ENCODE measurements at places on chromosomes 11 and 22.

DNA sequence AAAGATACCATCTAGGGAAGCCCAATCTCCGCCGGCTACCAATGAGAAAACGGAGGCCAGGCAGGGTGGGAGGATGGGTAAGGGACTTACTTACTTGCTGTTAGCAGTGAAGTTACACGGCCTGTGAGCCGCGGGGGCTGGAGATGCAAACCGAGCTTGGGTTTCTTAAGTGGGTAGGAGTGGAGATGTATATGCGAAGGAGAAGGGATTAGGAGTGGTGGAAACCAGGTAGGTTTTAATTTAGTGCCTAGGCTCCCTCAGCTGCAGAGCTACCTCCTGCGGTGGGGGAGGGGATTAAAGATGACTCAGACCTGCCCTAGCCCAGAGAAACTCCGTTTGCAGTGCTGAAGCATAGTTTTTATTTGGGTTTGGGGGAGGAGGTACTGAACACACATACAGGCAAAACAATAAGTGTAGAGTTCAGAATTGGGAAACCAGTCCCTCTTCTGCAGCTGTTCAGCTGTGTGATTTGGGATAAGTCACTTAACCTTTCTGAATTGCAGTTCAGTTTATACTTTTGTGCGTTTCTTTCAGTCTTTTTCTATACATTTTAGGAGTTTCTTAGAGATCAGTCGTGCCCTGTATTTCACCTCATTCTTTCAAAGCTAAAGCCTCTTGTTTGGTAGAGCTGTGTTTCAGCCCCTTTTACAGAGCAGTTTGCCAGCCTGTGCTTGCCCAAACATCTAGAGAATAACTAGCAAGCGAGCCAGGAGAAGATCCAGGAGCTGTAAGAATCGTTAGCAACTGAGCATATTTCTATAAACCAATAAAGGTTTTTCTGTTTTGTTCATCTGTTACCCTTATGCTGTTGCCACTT, 596 bp upstream of the TNRC6B start:
- no peak for DNase-seq

GRCh38 chr11:54985731-54986130, 276.2 kb upstream of the TRIM48 start:
- no peak for DNase-seq

DNA sequence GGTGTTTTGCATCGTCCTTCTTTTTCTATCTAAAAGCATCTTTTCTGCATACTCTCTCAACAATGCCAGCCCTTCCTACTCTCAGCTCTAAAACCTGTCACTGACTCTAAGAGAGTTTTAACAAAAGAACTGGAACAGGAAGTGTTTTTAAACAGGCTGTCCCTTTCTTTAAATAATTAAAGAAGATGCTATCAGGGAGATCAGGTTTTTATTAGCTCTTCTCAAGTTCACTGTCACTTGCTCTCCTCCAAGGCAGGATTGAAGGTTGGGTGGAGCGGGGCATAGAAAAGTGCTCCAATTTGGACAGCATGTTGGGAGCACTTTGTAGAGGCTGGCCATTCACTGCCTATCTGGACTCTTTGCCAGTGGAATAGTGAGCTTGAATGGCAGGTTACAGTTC, 56.4 kb upstream of the BARX2 start:
- DNase-seq: no peak

DNA sequence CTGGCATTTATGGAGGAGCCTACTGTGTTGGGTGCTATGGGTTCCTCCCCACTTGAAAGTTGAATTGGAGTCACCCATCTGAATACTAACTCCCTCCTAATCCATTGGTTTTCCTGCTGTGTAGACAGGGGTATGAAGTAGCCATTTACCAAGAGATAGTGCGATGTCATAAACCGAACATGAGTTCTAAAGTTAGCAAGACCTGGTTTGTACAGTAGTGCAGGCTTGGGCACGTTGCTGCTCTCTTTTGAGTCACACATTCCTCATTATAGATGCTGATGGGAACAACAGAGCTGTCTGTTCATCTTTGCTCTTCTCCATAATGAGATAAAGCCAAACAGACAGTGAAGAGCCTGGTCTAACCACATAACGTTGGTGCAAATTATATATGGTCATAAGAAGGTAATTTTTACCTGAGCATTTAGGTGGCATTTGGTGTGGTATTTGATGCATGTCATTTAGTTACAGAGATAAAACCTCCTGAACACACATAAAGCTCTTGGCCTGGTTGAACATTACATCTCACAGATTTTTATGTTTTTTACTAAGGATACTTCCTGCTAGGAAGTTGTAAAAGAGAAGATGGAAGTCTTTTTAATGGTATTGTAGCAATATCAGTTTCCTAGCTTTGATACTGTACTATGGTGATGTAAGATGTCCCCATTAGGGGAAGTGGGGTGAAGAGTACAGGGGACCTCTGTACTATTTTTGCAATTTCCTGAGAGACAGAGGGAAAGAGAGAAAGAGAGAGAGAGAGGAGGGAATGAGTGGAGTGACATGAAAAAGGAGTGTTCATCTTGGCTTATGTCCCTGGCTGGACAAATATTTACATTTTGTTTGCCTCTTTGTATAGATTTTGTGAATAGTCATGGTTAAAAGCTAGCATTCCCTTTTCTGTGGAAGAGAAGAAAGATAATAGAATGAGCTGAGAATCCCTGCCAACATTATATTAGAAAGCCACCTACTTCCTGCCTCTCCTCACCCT, 27.9 kb downstream of the GRAP2 start:
- no peak for DNase-seq

DNA sequence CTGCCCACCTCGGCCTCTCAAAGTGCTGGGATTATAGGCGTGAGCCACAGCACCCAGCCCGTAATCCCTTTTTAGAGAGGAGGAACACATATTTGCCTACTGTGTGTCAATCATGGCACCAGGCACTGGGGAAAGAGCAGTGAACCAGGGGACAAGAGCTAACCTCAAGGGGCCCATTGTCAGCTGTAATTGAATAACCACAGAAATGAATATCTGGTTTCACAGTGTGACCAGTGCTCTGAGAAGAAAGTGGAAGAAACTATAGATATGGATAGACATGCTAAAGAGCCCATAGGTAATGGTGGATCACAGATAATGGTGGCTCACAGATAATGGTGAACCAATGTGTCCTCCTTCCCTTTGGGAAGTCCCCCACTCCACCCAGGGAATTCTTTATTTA, 8.6 kb upstream of the KCTD14 start:
- no peak for DNase-seq

DNA sequence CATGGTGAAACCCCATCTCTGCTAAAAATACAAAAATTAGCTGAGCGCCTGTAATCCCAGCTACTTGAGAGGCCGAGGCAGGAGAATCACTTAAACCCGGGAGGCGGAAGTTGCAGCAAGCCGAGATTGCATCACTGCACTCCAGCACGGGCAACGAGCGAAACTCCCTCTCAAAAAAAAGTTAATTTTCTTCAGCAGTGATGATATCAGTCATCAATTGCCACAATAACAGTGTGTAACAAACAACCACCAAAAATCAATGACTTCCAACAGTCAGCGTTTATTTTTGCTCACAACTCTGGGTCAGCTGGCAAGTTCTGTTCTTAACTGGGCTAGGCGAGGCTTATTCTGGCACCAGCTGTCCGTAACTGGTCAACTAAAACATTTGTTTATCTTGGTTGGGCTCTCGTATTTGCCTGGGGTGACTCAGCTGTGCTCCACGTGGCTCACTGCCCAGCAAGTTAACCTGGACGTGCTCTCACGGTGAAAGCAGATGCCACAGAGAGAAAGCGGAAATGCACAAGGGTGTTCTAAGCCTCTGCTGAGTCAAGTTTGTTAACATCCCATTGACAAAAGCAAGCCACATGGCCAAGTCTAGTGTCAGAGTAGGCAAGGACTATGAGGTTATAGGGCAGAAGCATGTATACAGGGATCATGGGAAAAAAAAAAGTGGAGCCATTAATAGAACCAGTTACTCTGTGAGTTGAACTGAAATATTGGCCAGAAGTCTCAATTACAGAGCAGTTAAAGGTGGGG, 52.1 kb downstream of the LHFPL7 start:
- DNase-seq: no peak

DNA sequence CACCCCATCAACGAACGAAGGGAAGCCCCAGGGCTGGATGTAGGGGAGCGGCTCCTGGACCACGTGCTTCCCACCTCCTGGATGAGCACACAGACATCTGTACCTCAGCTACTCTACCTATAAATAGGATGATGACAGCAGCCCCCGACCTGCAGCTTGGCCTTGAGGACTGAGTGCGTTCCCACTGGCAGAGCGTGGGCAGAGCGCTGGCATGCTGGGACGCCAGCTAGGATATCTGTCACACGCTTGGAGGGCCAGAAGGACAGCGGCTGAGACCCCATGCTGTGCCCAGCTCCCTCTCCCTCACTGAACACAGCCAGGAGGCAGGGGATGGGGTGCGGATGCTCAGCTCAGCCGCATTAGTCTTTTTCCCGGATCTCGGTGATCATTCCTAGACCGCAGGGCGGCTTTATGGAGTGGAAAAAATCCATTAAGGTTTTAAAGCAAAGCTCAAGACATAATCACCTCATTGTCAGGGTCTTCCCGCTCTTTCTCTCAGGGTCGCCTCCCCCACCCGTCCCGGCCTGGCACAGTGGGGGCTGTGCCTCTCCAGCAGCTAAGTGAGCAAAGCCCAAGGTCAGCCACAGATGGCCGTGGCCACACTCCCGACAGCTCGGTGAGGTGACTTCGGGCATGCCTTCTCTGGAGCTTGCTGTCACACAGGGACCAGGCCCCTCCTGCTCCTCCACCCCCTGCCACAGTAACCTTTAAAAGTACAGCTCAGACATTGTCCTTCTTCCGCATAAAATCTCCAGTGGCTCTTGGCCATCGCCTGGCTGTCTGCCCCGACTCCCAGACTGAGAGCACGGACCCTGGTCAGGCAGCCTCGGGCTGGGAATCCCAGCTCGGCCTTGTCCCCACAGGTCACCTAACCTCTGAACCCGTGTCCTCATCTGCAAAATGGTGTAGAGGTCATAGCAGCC, 69.6 kb upstream of the SHISAL1 start:
- no peak for DNase-seq

DNA sequence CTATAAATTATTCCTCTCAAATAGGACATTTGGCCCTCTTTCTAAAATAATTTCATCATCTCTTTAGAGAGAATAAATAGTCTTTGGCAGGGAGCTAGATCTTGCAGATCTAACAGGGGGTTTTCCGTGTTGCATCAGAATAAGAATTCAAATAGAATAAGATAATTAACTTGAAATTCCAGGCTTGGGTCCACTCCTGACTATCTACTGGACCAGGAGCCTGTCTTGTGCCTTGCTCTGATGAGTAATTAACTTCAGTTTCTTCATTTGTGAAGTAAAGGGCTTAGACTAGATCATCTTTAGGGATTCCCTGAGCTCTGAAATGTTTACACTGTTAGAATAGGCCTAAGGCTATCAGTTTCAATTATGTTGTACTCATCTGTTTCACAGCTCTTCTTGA, 23.5 kb upstream of the TMEM123 start:
- DNase-seq: no peak

DNA sequence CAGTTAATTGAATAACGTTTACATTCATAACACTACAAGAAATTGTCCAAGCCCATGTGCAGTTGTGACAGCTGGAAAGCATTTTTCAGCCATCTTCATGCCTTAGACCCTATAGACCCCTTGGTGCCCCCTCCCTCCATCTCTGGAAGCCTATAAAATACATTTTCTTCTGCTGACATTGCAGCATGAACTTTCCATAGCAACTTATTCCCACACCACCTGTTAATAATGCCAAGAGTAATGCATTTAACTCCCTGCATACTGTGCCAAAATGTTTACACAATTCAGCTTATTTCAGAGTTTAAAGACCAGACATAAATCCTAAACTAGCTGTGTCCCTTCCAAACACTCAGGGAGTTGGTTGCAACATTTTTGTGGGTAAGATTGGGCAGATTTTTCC, 143.0 kb upstream of the ARHGAP20 start:
- DNase-seq: no peak

DNA sequence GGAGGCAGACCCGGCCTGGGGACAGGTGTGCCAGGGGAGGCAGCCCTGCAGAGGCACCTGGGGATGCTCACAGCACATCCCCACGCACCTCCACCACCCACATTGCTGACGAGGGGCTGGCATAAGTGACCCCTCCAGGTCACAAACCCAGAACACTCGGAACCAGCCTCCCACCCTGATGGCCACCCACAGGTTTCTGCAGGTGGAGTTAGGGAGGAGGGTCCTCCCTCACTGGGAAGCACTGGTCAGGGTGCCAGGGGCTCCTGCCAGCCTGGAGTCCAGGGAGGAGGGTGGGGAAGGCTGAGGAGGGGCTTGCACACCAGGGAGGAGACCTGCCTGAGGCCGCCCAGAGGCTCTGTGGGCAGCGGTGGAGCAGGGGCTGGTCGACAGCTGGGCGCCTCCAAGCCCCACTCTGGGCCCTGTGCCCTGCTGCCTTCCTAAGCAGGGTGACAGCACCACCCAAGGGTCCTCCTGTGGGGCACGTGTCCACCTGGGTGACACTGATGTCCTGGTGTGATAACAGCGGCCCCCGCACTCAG, 51.0 kb upstream of the CARS1 start:
- no peak for DNase-seq

GRCh38 chr11:126736682-126737572, 263.6 kb downstream of the KIRREL3 start:
- DNase-seq: no peak

- peak; percentile 64 for DNase-seq
Observed at GRCh38 chr22:40637183-40638150, 948 bp upstream of the MRTFA start.

DNA sequence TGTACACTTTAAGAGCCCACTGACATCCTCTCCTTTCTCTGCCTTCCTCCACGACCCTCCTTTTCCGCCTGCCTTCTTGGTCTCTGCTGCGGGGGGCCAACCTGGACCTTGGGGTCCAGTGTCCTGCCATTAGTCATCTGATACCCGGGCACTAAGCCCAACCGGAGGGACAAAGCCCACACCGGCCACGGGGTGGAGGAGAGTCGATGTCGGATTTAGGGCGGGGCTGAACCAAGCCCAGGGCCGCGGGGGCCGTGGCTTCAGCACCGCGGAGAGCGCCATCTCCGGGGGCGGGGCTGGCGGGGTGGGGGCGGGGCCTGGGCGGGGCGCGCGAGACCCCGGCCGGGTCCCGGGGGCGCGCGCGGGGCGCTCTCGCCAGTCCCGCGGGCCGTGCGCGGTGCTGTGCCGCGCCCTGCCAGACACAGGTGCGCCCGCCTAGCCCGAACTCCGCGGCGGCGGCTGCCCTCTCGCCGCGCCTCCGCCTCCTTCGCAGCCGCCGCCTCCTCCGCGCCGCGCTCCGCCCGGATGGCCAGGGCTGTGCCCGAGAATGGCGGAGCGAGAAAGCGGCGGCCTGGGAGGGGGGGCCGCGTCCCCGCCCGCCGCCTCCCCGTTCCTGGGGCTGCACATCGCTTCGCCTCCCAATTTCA, at the start of gene MAPK8IP1:
Gene MAPK8IP1, plus strand, starts transcription at position 378 of the 647 bp plus-strand sequence. Its CDS starts 170 bp downstream, at position 548.
- no peak for DNase-seq

GRCh38 chr11:134640971-134641968, 229.2 kb upstream of the B3GAT1 start:
- DNase-seq: no peak

GRCh38 chr11:3175194-3175593, 10.1 kb upstream of the OSBPL5 start:
- DNase-seq: no peak

DNA sequence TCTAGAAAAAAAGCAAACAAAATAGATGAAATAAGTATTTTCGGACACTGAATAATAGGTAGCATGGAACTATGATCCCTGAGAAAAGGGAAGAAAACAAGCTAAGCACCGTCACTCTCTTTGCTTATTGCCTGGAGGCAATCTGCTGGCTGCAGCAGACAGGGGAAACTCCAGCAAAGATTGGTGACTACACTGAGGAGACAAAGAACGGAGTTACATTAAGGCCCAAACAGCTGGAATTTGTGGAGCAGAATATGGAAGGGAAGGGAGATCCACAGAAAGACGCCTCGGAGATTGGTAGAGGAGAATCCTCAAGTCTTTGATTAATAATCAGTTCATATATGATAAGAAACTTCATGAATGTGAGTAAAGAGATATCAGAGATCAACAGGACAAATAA, 150.2 kb downstream of the TYR start:
- no peak for DNase-seq
